ENCODE measurements at places on chromosomes 3 and 15. TPM values are rescaled to one million over a fixed set of nuclear protein-coding genes. Genes with fewer than 3 reads are reported as not detected.

C15orf39 gene
- total RNA-seq: 9.0 TPM

XCR1 gene
- not detected for total RNA-seq

CEP19 gene
- total RNA-seq: 2.6 TPM

GOLGA6A gene
- not detected for total RNA-seq

CYP19A1 gene
- 3.0 TPM for total RNA-seq

SEMA3B gene
- 45.2 TPM for total RNA-seq
